Progenitor cell of endocrine pancreas (in vitro differentiated cells): ENCODE measurements at places on chromosomes 13 and 19. TPM values are rescaled to one million over a fixed set of nuclear protein-coding genes. Genes with fewer than 3 reads are reported as not detected.
A peak's percentile ranks its signal among the peaks of the same experiment; 100 is the strongest.

The WDR88 gene
- total RNA-seq = not detected in 2 replicates

The DCT gene
- 0.20 TPM in 1 of 2 replicates, not detected in the other for total RNA-seq

The CGB1 gene
- not detected in 2 replicates for total RNA-seq

The FOSB gene
- 5.3 and 7.3 TPM in 2 replicates for total RNA-seq

The TMEM238 gene
- total RNA-seq = 5.0 and 5.6 TPM in 2 replicates

The ZNF566 gene
- 23.2 and 24.7 TPM in 2 replicates for total RNA-seq

The RFPL4A gene
- total RNA-seq = not detected in 2 replicates

DNA sequence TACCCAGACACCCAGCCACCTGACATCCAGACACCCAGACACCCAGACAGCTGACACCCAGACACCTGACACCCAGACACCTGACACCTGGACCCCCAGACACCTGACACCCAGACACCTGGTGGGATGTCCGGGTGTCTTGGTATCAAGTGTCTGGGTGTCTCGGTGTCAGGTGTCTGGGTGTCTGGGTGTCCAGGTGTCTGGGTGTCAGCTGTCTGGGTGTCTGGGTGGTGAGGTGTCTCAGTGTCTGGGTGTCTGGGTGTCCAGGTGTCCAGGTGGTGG, 18.6 kb downstream of the C19orf12 start:
- H3K36me3 ChIP-seq = no peaks in the 10 kb centered on the region
- no peaks in the 10 kb centered on the region for H3K4me1 ChIP-seq
- no peak overlapping the region for H3K27ac ChIP-seq
- no peaks in the 10 kb centered on the region for H3K27me3 ChIP-seq
- H3K4me3 ChIP-seq = no peak overlapping the region
- DNase-seq = no peak

GRCh38 chr13:96860882-96861281, 133.4 kb downstream of the OXGR1 start:
- no peaks in the 10 kb centered on the region for H3K4me1 ChIP-seq
- H3K4me3 ChIP-seq = no peak overlapping the region
- no peak for DNase-seq
- peaks cover 21% of the 10 kb centered on the region for H3K27me3 ChIP-seq
- no peak overlapping the region for H3K27ac ChIP-seq
- no peaks in the 10 kb centered on the region for H3K36me3 ChIP-seq

DNA sequence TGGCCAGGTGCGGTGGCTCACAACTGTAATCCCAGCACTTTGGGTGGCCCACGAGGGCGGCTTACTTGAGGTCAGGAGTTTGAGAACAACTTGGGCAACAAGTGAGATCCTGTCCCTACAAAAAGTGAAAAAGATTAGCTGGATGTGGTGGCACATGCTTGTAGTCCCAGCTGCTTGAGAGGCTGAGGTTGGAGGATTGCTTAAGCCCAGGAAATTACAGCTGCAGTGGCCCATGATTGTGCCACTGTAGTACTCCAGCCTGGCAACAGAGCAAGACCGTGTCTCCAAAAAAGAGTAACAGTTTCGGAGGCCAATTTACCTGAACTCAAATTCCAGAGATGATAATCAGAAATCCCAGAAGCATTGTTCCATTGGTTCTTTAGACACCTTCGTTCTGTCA, 4.4 kb downstream of the ZNF473 start:
- H3K27me3 ChIP-seq = no peaks in the 10 kb centered on the region
- no peak overlapping the region for H3K4me3 ChIP-seq
- DNase-seq = no peak
- H3K27ac ChIP-seq = no peak overlapping the region
- H3K4me1 ChIP-seq = peaks cover 7% of the 10 kb centered on the region

- no peaks in the 10 kb centered on the region for H3K27me3 ChIP-seq
- DNase-seq = no peak
- no peaks in the 10 kb centered on the region for H3K36me3 ChIP-seq
- H3K4me3 ChIP-seq = no peak overlapping the region
Measured at GRCh38 chr13:78420814-78421213, 182.5 kb downstream of the POU4F1 start.

DNA sequence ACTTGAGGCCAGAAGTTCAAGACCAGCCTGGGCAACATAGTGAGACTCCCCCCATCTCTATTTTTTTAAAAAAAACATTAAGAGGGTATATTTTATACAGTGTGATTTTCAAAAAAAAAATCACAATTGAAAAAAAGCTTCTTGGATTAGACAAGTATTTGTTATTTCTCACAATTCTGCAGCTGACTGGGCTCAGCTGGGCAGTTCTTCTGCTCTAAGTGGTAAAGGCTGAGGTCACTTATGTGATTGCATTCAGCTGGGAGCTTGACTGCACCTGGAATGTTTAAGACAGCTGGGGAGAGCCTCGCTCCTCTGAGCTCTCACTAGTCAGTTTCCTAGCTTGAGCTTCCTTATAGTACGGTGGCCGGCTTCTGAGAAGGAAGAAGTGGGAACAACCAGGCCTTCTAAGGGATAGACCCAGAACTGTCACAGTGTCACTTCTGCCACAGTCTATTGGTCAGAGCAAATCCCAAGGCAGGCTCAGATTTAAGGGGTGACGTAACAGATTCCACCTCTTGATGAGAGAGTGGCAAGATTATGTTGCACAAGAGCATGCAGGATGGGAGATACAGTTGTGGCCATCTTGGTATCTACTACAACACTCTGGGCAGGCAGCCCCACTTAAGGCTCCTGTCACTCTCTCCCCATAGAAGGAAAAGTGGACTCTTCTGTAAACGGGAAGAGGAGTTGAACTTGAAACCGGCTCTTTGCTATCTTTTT, 19.7 kb upstream of the IRGC start:
- peaks cover 59% of the 10 kb centered on the region for H3K27me3 ChIP-seq
- H3K27ac ChIP-seq = no peak overlapping the region
- H3K4me3 ChIP-seq = no peak overlapping the region
- no peaks in the 10 kb centered on the region for H3K36me3 ChIP-seq
- DNase-seq = no peak
- no peaks in the 10 kb centered on the region for H3K4me1 ChIP-seq

DNA sequence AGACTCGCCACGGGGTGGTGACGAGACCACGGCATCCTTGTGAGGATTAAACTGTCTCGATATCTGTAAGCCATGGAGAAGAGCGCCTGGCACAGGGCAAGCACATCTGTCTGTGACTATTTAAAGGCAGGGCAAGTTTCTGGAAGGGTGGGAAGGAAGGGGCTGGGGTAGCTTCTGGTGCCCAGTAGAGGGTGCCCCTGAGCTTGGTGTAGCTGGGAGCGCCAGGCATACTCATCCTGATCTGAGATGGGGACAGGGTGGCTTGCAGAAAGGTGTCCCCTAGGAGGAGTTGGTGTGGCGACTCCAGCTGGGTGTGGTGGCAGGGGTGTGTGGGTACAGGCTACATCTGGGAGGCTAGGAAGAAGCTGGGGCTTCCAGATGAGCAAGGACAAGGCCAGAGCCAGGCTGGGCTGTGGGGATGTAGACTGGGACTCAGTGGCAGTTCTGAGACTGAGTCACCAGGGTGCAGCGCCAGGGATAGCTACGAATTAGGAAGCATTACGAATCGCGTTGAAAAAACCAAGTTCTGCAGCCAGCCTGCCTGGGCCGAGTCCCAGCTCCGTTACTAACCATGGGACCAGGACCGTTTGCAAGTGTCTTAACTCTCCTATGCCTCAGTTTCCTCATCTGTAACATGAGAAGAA, 23.1 kb upstream of the ASPDH start:
- H3K36me3 ChIP-seq = no peaks in the 10 kb centered on the region
- no peak overlapping the region for H3K27ac ChIP-seq
- H3K4me3 ChIP-seq = no peak overlapping the region
- no peak for DNase-seq
- H3K4me1 ChIP-seq = no peaks in the 10 kb centered on the region

DNA sequence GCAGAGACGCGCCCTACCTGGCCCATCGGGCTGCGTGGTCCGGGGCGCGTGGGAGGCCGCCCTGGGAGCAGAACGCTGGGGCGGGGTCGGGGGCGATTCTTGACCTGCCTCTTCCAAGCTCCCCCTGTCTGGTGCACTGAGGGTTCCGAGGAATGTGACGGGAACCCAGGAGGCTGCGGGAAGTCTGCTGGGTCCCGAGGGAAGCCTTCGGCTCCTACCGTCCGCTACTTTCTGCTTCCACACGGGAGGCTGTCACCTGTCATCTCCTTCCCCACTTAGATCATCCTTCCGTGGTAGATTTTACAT, 781 bp upstream of the SPRYD7 start:
- no peaks in the 10 kb centered on the region for H3K27me3 ChIP-seq
- no peak for DNase-seq
- H3K27ac ChIP-seq = peak overlapping the region; percentile 71
- H3K4me1 ChIP-seq = peaks cover 5% of the 10 kb centered on the region
- no peaks in the 10 kb centered on the region for H3K36me3 ChIP-seq

GRCh38 chr19:9658769-9659168, 16.1 kb downstream of the ZNF562 start:
- H3K36me3 ChIP-seq = peaks cover 46% of the 10 kb centered on the region
- no peak overlapping the region for H3K27ac ChIP-seq
- no peaks in the 10 kb centered on the region for H3K4me1 ChIP-seq
- DNase-seq = no peak

GRCh38 chr19:40502647-40503319, 36.0 kb downstream of the SPTBN4 start:
- H3K4me1 ChIP-seq = no peaks in the 10 kb centered on the region
- H3K4me3 ChIP-seq = no peak overlapping the region
- H3K36me3 ChIP-seq = no peaks in the 10 kb centered on the region
- peaks cover 41% of the 10 kb centered on the region for H3K27me3 ChIP-seq
- no peak overlapping the region for H3K27ac ChIP-seq

DNA sequence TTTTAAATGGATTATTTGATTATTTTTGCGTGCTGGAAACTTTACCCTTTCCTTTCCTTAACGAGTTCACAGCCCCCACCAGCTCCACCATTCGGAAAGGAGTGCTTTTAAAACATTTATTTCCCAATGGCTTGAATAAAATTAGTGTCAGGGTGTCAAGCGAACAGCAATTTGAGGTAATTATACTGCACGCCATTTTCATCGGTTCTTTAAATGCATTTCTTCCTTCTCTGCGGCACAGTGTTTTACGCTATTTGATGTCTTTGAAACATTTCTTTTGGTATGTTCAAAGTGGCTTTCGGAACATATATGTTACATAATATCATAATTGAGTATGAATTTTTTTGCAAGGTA, 309 bp upstream of the SLITRK1 start:
- H3K36me3 ChIP-seq = no peaks in the 10 kb centered on the region
- peaks cover 75% of the 10 kb centered on the region for H3K27me3 ChIP-seq
- H3K4me3 ChIP-seq = peak overlapping the region; percentile 66
- no peak overlapping the region for H3K27ac ChIP-seq

DNA sequence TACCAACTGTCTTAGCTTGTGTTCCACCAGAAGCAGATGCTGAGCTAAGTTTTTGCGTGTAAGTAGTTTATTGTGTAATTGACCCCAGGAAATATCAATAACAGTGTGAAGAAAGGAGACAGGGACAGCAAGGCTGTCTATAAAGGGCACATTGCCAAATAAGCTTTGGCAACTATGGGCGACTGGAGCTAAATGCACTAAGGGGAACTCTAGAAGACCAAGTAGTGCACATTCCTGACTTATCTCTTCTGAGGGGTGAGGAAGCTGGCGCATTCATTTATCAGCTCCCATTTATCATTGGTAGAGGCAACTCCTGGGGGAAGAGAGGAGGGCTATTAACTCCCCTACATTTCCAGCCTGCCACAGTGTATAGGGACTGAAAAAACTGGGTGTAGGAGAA, 135.0 kb downstream of the DLEU7 start:
- no peaks in the 10 kb centered on the region for H3K27me3 ChIP-seq
- peaks cover 7% of the 10 kb centered on the region for H3K4me1 ChIP-seq
- H3K36me3 ChIP-seq = no peaks in the 10 kb centered on the region
- DNase-seq = no peak

DNA sequence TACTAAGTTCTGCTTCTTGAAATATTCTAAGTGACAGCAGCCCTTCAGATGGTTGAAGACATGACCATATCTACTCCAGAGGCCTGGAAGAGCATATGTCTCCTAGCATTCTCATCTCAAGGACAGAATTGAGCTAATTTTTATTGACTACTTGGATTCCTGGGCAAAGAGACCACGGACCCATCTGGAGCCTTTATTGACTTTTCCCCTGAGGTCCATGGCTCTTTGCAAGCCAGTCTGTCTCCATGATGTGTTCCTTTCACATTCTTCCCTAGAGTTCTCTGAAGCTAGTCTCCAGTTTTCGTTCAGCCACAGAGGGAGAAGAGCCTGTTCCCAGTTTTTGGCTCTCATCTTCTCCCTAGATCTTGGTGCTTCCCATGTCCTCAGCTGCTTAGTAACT, 202.7 kb downstream of the PCCA start:
- H3K27me3 ChIP-seq = no peaks in the 10 kb centered on the region
- H3K27ac ChIP-seq = peak overlapping the region; percentile 25
- no peak for DNase-seq
- peaks cover 4% of the 10 kb centered on the region for H3K4me1 ChIP-seq
- no peak overlapping the region for H3K4me3 ChIP-seq

GRCh38 chr19:15299568-15300409, 32.5 kb downstream of the BRD4 start:
- peaks cover 4% of the 10 kb centered on the region for H3K36me3 ChIP-seq
- H3K27me3 ChIP-seq = no peaks in the 10 kb centered on the region
- H3K4me3 ChIP-seq = no peak overlapping the region
- H3K27ac ChIP-seq = peak overlapping the region; percentile 42
